Effector memory CD4-positive, alpha-beta T cell (primary cell): ENCODE measurements at places on chromosomes 1 and 21.

- peak overlapping the region; percentile 76 for H3K27ac ChIP-seq
- peaks cover 33% of the 10 kb centered on the region for H3K4me1 ChIP-seq
- H3K27me3 ChIP-seq = no peaks in the 10 kb centered on the region
- no peaks in the 10 kb centered on the region for H3K36me3 ChIP-seq
- no peak for DNase-seq
These were observed 13.2 kb downstream of the TP53BP2 start for GRCh38 chr1:223832637-223832943.

DNA sequence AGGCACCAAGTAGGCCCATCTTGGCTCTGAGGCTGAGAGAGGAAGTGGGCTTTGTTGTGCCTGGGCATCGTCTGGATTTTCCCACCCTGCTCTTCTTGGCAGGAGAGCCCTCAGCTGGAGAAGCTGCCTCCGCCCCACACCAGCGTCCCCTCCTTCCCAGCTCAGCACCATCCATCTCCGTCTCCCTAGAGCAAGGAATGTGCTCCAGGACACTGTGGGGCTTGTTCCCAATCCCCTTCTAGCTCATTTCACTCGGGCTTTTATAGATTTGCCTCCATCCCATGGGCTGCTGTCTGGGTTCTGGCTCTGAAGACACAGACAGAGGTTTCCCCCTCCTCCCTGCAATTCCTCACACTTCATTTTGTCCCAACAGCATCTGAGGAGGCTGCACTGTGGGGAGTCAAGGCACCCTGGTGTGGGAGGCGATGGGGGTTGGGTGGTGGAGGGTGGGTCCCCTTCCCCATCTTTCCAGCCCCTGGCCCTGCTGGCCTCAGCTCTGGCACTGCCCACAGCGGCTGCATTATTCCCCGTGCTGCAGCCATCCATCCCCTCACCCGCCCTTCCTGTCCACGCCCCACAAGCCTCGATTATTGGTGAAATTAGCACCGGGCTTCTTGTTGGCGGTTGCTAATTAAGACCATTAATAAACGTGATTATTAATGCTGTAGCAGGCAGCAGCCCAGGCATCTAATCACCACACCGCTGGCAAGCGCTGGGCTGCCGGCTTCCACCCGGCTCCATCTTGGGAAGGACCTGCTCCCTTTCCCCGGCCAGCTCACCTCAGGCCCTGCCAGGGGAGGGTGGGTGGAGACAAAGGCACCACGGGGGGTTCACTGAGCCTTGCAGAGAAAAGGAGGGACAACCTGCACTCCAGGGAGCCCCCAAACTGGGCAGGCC is 21.7 kb downstream of the RHBG start:
- peaks cover 2% of the 10 kb centered on the region for H3K4me1 ChIP-seq
- H3K27ac ChIP-seq = no peak overlapping the region
- H3K27me3 ChIP-seq = no peaks in the 10 kb centered on the region

GRCh38 chr1:2233997-2234761 is 6.1 kb downstream of the SKI start:
- H3K27me3 ChIP-seq = no peaks in the 10 kb centered on the region
- H3K4me3 ChIP-seq = peak overlapping the region; percentile 96
- peak overlapping the region; percentile 90 for H3K27ac ChIP-seq
- H3K36me3 ChIP-seq = peaks cover 5% of the 10 kb centered on the region
- peak; percentile 82 for DNase-seq
- peaks cover 69% of the 10 kb centered on the region for H3K4me1 ChIP-seq

GRCh38 chr1:225607355-225607754 is 45.6 kb downstream of the ENAH start:
- no peak overlapping the region for H3K27ac ChIP-seq
- H3K4me3 ChIP-seq = no peak overlapping the region
- H3K27me3 ChIP-seq = no peaks in the 10 kb centered on the region
- H3K36me3 ChIP-seq = no peaks in the 10 kb centered on the region
- DNase-seq = no peak
- H3K4me1 ChIP-seq = no peaks in the 10 kb centered on the region

GRCh38 chr1:43197343-43198127 is 25.4 kb downstream of the CFAP57 start:
- DNase-seq = no peak
- no peak overlapping the region for H3K4me3 ChIP-seq
- no peaks in the 10 kb centered on the region for H3K36me3 ChIP-seq

DNA sequence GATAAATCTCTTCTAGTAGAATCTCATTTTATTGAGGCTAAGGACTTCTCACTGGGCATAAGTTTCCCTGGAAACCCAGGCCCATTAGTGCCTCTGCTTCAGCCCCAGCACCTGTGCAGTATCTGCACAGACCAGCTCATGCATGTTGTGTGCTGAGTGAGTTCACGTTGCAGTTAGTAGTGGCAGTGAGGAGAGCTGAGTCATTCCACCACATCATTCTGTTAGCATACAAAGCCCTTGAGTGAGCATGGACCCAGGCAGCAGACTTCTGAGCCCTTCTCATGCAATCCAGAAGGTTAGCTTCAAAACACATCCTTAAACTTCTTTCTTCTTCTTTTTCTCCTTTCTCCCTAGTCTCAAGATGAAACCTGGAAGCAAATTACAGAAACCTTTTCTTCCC is 45.8 kb upstream of the NTPCR start:
- peaks cover 2% of the 10 kb centered on the region for H3K4me1 ChIP-seq
- H3K36me3 ChIP-seq = no peaks in the 10 kb centered on the region
- H3K4me3 ChIP-seq = no peak overlapping the region
- no peaks in the 10 kb centered on the region for H3K27me3 ChIP-seq
- DNase-seq = no peak
